ENCODE measurements at places on chromosomes 12 and 14.

- DNase-seq, result peak; percentile 37
Observed at GRCh38 chr14:71554323-71554722, 377.9 kb upstream of the RGS6 start.

DNA sequence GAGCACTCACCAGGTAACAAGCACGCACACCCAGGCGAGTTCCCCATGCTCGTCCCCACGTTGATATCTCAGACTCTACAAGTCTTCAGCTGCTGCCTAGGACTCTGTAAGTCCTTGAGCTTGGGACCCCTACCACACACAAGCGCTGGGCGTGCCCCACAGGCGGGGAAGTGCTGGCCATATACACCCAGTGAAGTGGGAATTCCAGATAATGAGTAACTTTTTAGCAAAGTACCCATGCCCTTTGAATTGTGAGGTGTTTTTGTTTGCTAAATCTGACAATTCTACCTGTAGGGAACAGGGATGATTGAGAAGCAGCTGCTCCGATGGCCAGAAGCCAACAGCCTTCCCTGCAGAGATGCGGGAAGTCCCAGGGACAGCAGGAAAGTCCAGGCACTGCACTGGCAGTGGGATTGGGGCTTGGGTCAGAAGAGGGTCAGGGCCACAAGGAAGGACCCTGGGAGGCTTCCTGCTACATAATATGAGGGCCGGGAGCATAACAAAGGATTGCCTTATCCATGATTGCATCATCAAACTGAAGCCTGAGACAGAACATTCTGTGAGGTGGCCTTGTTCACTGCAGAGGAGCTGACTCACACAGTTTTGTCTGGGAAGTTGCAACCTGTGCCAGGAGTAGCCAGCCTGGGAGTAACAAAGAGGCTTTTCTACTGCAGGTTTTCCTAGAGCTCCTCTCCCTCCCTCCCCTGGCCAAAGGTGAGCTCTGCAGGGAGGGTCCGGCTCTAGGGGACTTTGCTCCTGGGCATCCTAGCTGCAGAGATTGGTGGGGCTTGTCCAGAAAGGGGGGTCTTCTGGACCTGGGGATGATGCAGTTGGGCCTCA, 13.2 kb upstream of the SERPINA3 start:
- DNase-seq, result no peak

GRCh38 chr12:40980427-40980961, 207.6 kb upstream of the PDZRN4 start:
- DNase-seq, result no peak

DNA sequence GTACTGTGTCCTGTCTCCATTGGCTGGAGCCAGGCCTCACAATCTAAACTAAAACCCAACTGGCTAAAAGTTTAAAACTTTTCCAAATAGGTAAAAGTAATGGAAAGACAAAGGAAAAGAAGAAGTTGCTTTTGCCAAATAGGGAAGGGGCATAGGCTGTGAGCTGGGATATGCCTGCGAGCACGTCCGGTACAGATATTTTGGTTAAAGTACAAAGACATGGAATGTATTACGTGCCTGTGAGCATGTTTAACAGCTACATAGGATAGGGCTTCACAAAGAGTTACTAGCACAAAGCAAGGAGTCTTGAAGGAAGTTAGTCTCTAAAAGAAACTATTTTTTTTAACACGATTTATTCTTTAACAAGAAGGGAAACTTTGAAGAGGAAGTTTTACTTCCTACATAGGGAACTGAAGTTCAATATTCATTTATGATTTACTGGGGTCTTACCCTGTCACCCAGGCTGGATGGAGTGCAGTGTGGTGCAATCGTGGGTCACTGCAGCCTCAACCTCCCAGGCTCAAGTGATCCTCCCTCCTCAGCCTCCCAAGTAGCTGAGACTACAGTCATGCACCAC, 41.9 kb upstream of the INF2 start:
- peak; percentile 56 for DNase-seq

DNA sequence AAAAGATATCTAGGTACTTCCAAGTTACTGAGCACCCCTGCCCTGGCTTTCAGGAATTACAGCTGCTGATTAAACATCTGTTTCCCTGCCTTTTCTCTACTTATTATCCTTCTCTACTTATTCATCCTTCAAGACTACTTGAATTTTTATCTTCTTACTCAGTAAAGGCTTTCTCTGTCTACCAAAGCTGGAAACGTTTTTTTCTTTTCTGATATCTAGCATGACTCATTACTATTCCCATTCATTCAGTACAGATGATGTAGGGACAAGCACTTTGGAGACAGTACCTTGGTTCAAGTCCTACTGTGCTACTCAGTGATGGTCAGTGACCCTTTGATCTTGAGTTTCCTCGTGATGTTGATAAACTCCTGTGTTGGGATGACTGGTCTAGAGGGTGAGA, 848.7 kb downstream of the NRXN3 start:
- no peak for DNase-seq
